AG04449 (cell line): ENCODE measurements at places on chromosomes 16 and 17.

GRCh38 chr17:59897090-59897489 lies 4.2 kb downstream of the RPS6KB1 start:
- no peak for DNase-seq

DNA sequence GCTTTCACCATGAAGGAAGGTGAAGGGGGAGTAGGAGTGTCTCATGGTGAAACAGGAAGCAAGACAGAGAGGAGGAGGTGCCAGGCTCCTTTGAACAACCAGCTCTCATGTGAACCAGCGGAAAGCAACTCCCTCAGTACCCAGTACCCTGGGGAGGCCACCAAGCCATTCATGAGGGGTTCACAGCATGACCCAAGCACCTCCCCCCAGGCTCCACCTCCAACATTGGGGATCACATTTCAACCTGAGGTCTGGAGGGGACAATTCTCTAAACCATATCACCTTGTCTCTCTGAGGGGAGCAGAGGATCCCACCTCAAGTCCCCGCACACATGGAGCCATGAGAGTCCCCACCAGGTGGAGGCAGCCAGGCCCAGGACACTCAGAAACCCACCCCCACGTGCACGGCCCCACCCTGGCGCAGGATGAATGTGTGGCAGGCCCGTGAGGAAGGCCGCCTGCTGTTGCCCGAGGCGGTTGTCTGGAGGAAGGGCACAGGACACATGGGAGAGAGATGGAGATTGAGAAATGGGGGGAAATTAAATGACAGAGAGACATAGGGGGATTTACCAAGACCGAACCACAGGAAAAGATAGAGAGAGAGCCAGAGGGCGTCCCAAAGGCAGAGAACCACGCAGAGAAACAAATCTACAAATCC lies 85.9 kb downstream of the TMEM132E start:
- no peak for DNase-seq

- no peak for DNase-seq
These were observed 18.4 kb downstream of the BLMH start for GRCh38 chr17:30273373-30273772.

DNA sequence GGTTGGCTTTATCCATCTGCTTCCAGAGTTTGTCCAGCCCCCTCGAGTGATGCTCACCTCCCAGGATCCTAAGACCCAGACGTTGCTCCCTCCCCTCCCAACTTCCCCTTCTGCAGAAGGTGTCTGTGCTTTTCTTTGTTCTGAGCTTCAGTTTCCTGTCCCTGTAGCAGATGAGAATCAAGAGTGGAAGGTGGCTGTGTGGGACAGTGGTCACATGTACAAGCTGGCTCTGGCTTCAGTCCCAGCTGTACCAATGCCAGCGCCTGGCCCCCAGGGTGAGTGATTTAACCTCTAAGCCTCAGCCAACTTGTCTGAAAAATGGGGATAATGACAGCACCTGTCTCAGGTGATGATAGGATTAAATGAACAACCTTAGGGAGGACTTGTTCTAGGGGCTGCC lies 7.7 kb downstream of the PRR15L start:
- no peak for DNase-seq

- DNase-seq, result no peak
These were observed 11.0 kb downstream of the KRT33A start for GRCh38 chr17:41339571-41340172.

DNA sequence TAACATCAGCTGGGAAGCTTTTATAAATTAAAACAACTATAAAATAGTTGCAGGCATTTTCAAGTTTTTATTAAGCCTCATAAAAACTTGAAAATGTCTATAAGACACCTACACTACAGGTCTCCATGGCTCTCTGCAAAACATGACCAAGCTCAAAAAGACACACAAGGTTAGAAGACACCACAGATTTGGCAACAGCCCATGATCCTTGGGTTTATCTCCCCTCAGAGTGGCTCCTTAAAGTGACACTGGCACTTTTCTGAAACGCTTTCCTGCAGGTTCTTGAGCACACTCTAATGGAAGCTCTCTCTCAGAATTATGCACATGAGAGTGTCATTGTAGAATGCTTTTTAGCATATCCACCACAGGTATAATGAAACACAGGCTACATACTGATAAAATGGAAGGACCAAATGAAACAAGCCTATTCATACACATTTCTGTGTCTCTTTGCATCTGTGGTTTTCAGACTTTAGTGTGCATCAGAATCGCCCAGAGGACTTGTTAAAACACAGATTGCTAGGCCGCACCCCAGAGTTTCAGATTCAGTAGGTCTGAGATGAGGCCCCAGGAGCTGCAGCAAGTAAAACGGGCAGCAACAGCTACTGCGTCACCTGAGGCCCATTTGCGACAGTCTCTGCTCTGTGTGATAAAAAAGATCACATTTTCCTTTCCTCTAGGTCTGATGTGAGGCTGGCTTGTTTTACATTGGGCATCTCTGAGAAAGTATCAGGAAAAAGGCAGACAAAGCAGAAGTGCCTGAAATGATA lies 75.0 kb upstream of the WSB1 start:
- no peak for DNase-seq

DNA sequence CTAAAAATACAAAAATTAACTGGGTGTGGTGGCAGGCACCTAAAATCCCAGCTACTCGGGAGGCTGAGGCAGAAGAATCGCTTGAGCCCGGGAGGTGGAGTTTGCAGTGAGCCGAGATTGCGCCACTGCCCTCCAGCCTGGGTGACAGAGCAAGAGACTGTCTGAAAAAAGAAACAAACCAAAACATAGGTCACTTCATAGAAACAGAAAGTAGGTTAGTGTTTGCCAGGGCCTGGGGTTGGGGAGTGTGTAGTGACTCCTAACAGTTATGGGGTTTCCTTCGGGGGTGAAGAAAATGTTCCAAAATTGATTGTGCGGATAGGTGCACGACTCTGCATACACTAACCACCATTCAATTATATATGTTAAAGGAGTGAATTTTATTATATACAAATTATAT lies 59.2 kb downstream of the ATP2C2 start:
- no peak for DNase-seq

DNA sequence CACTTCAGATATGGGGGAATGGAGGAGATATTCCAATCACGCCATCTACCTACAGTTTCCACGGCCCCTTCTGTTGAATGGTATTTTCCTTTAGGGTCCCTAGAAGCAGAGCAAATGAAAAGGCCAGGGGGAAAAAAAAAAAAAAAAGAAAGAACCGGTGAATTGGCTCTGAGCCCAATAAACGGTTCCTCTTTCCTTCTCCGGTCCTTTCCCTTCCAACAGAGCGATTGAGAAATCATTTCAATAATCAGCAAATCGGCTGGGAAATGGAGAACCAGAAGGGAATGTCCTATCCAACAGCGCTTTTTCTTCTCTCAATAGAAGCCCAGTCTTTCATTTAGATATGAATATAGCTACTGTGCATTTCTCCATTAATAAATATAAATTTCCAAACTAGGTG lies 26.8 kb upstream of the HOXB13 start:
- no peak for DNase-seq

DNA sequence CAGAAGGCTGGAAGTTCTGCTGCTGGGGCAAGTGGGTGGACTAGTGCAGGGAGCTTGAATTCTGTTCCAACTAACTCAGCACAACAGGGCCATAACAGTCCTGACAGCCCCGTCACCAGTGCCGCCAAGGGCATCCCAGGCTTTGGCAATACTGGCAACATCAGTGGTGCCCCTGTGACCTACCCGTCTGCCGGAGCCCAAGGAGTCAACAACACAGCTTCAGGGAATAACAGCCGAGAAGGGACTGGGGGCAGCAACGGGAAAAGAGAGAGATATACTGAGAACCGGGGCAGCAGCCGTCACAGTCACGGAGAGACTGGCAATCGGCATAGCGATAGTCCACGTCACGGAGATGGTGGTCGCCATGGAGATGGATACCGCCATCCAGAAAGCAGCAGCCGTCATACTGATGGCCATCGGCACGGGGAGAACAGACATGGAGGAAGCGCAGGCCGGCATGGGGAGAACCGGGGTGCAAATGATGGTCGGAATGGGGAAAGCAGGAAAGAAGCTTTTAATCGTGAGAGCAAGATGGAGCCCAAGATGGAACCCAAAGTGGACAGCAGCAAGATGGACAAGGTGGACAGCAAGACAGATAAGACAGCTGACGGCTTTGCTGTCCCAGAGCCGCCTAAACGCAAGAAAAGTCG lies 9.4 kb upstream of the PSMC5 start:
- no peak for DNase-seq

DNA sequence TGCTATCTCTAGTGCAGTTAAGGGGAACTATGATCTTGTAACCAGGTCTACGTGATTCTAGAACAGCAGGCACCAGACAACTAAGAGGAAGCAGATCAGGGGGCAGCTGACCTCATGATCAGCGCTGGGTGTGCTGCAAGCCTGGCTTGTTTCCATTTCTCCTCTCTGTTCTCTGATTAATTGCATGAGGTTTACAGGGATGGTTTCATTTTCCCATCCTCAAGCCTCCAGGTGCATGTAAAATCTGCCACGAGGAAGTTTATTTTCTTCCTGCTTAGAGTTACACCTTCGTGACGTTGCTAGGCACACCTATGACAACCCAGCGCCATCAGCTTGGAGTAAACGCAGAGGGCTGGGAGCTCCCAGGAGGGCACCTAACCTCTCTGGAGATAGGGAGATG lies 4.3 kb upstream of the NUPR1 start:
- no peak for DNase-seq

DNA sequence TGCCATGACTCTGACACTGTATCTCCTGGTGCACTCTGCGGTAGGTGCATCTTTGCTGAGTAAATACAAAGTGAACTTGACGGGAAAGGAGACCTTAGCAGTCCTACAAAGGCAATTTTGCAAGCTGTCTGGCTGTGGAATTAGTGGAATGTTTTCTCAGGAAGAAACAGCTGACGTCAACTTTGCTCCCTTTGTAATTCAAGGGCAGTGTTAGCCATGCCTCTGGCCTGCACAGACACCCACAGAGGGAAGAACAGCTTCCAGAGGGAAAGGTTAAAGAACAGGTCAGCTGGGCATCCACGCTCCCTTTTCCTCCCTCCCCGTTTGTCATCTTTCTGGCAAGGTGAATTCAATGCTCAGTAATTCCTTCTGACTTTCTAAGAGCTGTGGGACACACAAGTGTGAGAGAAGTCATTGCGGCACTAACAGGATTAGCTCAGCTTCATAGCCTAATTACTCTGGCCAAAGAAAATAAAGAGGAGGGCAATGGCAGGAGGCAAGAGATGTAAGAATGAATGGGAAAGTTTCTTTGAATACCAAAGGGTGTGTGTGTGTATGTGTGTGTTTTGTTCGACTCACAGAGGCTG lies 476.9 kb upstream of the GOT2 start:
- DNase-seq, result peak; percentile 67

GRCh38 chr17:80847496-80848230 lies 144.0 kb upstream of the CHMP6 start:
- no peak for DNase-seq

DNA sequence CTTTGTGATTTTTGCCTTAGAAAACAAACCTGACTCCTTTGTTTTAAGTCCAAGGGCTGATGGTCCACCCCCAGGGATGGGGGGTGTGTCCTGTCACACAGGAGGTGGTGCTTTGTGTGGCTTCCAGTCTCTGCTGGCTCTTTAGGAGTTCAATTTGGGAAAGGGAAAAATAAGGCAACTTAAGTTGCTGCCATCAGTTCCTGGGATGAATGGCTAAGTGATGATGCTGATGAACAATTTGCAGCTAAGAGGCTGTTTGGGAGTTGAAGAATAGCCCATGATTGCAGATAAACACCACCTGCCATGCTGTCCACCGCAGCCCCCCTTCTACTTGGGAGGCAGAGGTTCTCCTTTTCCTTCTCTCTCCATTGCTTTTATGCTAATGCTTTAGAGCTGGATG lies 40.2 kb downstream of the ARL4D start:
- DNase-seq, result no peak

- no peak for DNase-seq
These were observed 75.4 kb downstream of the YPEL2 start for GRCh38 chr17:59406808-59407381.

DNA sequence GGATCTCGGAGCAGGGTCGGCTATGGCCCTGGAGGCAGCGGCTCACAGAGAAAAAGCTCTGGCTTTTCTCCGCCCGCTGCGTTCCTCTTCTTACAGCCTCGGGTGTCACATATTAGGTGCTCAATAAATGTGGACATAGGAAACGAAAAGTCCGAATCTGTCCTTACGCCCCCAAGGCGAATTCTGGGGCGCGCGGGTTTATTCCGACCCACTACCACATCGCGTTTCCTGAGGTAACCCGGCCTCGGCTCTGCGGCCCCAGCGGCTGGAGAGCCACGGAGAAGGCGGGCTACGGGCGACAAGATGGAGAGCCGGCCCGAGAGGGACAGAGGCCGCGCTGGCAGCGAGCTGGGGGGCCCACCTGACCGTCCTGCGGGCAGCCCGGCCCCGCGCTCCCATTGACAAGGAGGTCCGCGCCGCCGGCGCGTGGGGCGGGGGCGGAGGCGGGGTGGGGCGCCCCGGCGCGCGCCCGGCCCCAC lies 573 bp upstream of the GNAO1 start:
- DNase-seq, result no peak

GRCh38 chr16:2707368-2708289 lies 12.4 kb downstream of the PRSS27 start:
- no peak for DNase-seq

DNA sequence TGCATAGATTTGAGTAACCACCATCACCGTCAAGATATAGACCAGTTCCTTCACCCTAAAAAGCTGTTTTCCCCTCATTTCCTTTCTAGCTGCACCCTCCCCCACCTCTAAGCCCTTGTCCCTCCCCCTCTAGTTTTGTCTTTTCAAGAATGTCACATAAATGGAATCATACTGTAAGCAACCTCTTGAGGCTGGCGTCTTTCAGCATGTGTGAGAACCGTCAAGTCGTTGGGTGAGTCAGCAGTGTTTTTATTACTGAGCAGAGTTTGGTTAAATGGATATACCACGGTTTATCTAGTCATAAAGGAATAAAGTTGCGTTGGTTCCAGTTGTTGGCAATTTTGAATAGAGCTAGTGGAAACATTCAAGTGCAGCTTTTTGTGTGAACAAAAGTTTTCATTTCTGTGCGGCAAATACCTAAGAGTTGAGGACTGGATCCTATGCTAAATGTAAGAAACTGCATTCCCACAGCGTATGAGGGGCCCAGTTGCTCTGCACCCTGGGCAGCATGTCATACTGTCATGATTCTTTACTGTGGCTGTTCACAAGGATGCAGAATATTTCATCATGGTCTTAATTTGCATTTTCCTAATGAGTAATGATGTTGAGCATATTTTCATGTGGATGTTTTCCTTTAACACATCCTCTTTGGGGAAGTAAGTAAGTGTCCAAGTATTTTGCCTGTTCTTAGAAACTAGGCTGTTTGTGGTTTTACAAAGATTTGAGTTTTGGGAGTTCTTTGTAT lies 264.3 kb downstream of the CPPED1 start:
- DNase-seq, result peak; percentile 49

DNA sequence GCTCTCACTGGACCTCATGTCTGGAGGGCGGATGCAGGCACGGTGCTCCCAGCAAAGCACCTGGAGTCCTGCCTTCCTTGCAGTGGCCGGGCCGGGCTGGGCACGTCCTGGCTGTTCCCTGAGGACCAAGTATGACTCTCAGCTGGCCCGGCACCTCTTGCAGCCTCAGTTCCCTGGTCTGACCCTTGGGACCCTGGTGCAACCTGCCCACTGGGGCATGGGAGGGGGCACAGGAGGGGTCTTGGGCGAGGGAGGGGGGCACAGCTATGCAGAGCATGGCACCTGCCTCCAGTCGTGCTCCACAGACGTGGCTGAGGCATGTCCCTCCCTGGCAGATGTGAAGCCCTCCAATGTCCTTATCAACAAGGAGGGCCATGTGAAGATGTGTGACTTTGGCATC lies 19.6 kb downstream of the MAP2K3 start:
- DNase-seq, result no peak
